ENCODE measurements at places on chromosomes 4 and X.

GRCh38 chr4:176230836-176231235 is 35.5 kb upstream of the SPATA4 start:
- DNase-seq = no peak

GRCh38 chrX:149069899-149070298 is 435.2 kb downstream of the IDS start:
- peak; percentile 27 for DNase-seq

GRCh38 chr4:176805155-176805554 is 12.4 kb upstream of the VEGFC start:
- peak; percentile 38 for DNase-seq

GRCh38 chr4:58561170-58561569 is 1451.0 kb upstream of the IGFBP7 start:
- no peak for DNase-seq

- DNase-seq = peak; percentile 34
Observed at GRCh38 chr4:126856906-126857305, 775.9 kb upstream of the INTU start.

DNA sequence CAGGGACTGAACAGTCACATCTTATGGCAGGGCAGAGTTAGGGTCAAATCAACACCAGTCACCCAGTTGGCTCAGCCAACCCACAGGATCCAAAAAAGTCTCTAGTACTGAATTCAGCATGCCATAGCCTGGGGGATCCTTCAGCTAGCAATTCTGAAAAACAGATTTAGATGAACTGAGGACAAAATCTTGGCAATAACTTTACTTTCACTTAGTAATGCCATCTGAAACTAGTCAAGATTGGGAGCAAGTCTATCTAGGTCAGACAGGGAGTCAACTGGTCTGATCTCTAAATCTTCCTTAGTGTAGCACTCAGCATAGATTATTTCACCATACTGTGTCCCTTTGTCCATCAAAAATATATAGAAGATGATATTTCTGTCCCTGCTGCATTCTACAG is 76.0 kb downstream of the HHIP start:
- DNase-seq = no peak

DNA sequence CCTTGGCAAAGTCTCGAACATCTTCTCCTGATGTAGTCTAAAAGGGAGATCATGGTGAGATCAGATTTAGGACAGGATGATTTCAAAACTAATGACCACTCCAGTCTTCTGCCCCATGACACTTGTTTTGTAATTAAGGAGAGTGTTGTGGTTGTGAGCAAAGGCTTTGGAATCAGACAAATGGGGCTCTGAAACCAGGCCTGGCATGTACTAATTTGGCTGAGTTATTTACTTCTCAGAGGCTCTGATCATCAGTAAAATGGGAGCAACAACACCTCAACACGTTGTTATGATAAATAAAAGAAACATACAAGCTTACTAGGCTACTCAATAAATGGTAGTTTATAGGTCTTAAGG is 106.9 kb upstream of the FTHL17 start:
- no peak for DNase-seq

DNA sequence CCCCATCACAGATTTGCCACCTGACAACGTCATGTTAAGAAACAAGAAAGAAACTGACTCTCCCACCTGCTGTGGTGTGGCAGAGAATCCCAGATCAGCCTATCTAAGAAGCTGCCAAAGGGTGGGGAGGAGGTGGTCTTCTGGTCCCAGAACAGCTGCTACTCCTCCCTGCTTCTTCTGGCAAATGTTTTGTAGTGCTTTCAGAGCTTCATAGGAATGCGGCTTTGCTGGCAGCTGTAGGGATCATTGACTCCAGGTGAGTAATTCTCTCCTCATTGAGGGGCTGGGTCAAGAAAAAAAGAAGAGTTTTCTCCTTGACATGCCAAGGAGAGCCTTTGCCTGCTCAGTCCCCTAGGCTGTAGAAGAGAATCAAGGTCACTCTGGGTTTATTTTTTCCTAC is 23.3 kb downstream of the NRK start:
- DNase-seq = no peak
